ENCODE measurements at places on chromosomes 1 and 21. TPM values are rescaled to one million over a fixed set of nuclear protein-coding genes. Genes with fewer than 3 reads are reported as not detected.

Gene LRRC7
- total RNA-seq: 1.9 TPM

Gene RGS7
- total RNA-seq: 2.5 TPM

Gene KCNE1
- total RNA-seq: 0.51 TPM

Gene GON4L
- 59.3 TPM for total RNA-seq

Gene RNF186
- 1.9 TPM for total RNA-seq

Gene MSH4
- total RNA-seq: 0.64 TPM

Gene OR2T2
- not detected for total RNA-seq

Gene OPRD1
- 1.1 TPM for total RNA-seq

Gene KCNE2
- total RNA-seq: 1.8 TPM

Gene INSRR
- total RNA-seq: not detected

GRCh38 chr21:44351535-44352252, 1.7 kb upstream of the TRPM2 start:
- no peak for DNase-seq

DNA sequence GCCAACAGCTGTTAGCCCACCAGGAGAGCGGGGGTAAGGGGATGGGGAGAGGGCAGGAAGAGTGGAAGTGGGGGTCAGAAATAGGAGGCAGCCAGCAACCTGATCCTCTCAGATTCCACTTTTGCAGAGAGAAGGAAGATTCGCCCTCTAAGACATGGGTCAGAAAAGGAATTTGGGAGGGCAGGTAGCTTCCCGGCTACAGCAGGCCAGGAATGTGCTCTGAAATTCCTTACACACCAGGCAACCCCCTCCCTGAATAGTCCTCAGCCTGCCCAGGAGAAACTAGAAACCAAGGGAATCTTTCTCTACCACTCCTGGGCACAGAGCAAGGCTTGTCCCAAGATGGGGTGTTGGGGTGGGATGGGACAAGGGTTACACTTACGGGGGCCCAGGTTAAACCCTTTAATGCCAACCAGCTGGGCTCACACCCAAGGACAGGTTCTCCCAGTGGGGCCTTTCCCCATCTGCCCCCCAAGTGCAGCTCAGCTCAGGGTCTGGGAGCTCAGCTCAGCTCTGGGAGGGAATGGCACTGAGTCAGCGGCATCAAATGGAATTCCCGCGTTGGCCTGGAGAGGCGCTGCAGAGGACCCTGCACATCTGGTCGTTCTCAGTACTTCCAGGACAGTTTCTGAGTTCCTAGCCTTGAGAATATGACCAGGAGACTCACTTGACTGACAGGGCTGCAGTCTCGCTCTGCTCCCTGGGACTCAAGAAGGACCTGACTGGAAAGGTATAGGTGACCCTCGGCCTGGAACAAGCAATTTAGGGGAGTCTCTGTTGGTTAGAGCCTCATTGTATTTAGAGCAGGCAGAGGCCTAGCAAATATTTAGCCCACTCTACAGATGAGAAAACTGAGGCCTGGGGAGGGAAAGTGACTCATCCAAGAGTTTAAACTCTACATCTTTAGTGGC, 761 bp downstream of the TNNT2 start:
- DNase-seq: no peak

- no peak for DNase-seq
Observed at GRCh38 chr1:94755675-94756074, 64.5 kb upstream of the SLC44A3 start.

DNA sequence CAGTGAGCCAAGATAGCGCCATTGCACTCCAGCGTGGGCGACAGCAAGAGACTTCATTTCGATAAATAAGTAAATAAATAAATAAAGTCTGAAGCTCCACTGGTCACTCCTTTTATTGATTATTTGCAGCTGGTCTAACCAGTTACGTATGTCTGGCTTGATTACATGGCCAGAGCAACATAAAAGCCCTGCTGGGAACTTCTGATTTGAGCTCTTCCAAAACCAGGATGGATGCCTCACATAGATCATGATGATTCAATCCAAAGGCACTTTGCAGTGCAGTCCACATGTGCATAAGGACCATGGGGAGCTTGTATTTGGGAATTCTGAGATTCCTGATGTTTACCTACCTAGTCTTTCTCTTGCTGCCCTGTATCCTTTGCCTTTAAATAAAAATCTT, 24.0 kb downstream of the NSUN4 start:
- DNase-seq: no peak

DNA sequence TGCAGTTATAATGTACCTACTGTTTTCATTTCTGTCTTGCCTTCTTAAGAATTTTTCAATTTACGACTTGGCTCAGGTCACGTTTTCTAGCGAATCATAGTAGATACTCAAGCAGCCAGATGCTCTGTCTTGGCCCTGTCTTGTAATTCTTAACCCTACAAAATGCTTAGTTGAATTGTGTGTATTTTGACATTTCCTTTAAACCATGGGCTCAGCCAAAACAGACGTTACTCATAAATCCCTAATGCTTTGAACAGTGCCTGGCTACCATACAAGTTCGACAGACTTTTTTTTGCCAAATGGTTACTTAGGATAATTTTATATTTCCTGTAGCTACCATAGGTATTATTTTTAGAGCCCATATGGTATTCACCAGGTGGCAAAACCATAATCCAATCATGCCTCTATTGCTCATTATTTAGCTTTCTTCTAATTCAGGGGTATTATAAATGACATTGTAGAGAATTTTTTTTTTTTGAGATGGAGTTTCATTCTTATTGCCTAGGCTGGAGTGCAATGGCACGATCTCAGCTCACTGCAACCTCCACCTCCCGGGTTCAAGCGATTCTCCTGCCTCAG, 54.3 kb downstream of the KCNK1 start:
- DNase-seq: no peak

GRCh38 chr21:30209601-30210000, 6.3 kb downstream of the CLDN8 start:
- no peak for DNase-seq

- no peak for DNase-seq
Observed at GRCh38 chr1:81231729-81232038, 569.0 kb upstream of the ADGRL2 start.

- no peak for DNase-seq
Observed at GRCh38 chr1:29465755-29466154, 229.4 kb downstream of the PTPRU start.

DNA sequence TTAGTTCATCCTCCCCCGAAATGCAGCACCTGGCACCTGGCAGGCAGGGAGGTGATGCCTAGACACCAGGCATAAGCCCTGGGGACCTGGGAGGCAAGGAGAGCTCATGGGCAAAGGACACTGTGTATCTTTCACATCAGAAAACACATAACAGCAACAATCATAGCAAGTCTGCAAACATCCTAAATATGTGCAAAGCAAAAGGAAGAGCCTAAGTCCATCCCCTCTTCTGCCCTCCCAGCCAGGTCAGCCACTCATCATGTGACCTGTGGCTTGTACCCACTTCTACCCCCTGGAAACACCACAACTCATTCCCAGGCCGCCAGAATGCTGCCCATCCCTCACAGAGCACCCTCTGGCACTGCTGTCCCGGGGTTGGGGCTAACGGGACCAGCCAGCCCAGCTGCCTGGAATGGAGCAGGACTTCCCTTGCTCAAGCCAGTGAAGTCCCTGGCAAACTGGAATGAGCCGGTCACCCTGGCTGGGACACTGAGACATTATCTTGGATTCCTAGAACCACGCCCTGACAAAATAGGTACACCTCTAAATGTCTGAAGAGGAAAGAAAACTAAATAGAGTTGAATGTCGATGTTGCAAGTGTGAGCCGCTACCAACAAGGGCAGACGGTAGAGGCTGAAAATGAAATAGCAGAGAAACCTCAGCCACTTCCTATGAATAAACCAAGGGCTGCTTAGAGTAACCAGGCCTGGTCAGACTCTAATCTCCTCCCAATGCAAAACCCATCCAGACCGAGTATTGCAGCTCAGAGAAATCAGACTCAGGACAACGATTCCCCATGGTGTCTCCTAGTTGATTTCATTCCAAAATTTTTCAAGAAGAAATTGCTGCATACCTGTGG, 29.4 kb downstream of the TMPRSS2 start:
- no peak for DNase-seq

DNA sequence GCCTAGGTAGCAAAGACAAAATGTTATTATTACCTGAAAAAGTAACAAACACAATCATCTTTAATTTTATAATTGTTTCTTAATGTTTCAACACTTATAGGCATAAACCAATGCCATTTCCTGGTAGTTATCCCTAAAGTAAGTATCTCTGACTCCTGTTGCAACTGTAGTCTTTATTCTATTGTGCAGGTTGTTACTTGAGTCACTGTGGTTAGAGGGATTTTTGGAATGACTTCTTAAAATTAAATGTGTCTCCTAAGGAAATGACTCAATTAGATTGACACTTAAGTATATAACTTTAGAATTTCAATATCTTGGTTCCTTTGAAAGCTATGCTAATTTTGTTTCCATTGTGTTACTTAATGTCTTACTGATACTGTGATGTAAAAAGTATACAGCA, 143.9 kb downstream of the PHTF1 start:
- no peak for DNase-seq

- no peak for DNase-seq
Observed at GRCh38 chr1:213251972-213252371, 200.9 kb downstream of the RPS6KC1 start.

DNA sequence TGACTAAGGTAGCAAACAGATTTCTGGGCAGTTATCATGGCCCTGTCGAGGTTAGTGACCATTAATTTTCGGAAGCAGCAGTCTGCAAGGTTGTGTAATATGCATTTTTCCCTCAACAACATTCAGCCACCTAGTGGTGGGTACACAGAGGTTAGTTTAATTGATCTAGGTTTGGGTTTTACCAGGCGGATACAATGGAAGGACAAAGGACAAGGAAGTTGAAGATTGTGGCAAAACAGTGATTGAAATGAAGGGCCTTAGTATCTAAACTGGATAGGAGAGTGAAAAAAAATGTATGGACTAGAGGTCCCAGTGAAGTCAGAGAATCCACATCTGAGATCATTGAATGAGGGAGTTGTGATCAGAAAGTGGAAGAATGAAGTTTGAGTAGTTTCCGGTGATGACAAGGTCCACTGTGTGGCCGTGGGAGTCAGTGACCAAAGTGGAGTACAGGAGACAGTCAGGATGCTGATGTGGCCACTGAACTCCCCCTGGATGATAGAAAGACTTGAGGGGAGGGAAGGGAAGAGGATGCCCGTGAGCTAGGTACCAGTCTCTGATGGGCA, 2.8 kb downstream of the ARMH1 start:
- DNase-seq: no peak

- DNase-seq: no peak
Observed at GRCh38 chr1:9654051-9654833, 2.7 kb downstream of the PIK3CD start.

GRCh38 chr1:65108025-65108642, 39.9 kb upstream of the AK4 start:
- no peak for DNase-seq

- DNase-seq: no peak
Observed at GRCh38 chr1:93677729-93678128, 3.9 kb downstream of the BCAR3 start.

DNA sequence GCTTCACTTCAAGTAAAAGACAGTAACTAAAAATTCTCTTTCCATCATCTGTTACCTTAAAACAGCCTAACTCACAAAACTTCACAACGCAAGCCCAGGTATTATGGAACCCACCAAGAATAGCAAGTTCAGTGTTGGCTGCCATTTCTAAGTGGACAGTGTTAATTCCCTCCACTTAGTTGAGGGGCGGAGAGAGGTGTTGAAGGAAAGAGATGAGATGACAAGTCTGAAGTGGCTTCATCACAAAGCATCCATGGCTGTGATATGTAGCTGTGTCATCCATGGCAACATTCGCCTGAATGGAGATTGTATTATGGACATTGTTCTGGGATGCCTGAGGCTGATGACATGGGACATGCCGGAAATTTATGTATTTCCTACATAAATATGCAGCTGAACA, 101.8 kb downstream of the SIM2 start:
- no peak for DNase-seq

DNA sequence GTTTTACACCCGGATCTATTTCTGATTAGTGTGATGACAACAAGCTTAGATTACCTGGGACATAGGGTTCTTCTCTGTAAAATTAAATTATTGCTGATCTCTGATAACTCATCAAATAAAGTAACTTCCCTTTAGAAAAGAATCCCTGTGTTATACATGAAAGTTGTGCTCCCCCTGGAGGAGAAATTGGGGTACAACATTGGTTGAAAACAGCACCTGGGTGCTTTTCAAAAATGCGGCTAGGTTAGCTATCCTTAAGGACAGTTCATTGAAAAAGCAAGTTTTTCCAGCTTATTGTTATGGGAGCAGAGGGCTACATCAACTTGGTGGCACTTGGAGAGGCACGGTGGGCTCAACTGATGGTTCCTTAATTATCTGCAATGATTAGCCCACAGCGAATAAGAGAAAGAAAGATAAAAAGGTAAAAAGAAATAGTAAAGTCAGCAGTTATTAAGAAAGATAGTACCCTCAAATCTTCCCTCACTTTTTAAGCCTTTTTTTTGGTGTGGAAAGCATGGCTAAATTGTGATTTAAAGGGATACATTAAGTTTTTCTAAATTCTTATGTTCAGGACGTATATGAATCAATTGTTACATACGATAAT, 97.8 kb downstream of the FMN2 start:
- DNase-seq: no peak

GRCh38 chr1:51679435-51679834, 62.5 kb downstream of the OSBPL9 start:
- no peak for DNase-seq

- DNase-seq: no peak
Observed at GRCh38 chr1:167630568-167631385, 745 bp downstream of the RCSD1 start.

GRCh38 chr21:46385846-46386733, 62.1 kb downstream of the PCNT start:
- DNase-seq: no peak

GRCh38 chr1:109208394-109208793, 5.3 kb upstream of the SARS1 start:
- DNase-seq: no peak

- peak; percentile 25 for DNase-seq
Observed at GRCh38 chr1:61013189-61013945, 69.0 kb upstream of the NFIA start.

DNA sequence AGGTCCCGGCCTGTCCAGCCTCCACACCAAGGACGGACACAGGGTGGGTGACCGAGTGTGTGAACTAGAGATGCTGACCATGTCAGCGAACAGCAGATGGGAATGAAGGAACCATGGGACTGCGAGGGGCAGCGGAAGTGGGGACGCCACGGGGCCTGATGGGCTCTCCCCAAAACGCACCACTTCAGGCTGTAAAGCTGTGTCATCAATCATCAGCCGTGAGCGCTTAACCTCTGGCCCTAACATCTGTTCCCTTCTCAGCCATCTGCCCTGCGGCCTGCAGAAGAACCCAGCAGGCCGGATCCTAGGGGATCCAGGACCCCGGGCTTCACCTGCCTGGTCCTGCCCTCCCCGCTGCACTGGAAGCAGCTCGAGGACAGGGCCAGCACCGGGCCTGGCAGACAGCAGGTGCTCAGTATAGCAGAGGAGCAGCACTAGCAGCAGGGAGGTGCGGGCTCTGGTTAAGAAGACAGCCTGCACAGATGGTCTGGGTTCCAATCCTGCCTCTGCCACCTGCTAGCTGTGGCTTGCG, 58.7 kb downstream of the DMRTB1 start:
- DNase-seq: no peak

All from type B pancreatic cell (in vitro differentiated cells).